GM18507 (cell line): ENCODE measurements at places on chromosomes 2 and 18.

DNA sequence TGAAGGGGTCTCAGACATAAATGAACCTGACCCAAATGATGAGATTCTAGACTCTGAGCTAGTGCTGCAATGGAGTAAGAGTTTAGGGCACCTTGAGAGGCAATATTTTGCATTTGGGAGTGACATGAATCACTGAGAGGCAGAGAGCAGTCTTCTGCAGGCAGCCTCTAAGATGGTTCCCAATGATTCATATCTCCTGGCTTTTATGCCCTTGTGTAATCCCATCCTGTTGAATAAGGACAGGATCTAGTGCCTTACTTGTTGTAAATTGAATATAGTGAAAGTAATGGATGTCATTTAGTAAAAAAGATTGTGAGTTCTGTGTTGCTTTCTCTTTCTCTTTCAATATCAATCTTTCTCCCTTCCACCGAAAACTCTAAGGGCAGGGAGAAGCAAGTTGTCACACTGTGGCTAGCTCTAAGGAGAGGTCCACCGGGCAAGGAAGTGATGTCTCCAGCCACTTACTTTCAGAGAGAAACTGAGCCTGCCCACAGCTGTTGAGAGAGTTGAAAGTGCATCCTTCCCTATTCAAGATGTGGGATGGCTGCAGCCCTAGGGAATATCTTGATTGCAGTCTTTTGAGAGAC, 144.7 kb downstream of the TRIB2 start:
- DNase-seq: no peak

DNA sequence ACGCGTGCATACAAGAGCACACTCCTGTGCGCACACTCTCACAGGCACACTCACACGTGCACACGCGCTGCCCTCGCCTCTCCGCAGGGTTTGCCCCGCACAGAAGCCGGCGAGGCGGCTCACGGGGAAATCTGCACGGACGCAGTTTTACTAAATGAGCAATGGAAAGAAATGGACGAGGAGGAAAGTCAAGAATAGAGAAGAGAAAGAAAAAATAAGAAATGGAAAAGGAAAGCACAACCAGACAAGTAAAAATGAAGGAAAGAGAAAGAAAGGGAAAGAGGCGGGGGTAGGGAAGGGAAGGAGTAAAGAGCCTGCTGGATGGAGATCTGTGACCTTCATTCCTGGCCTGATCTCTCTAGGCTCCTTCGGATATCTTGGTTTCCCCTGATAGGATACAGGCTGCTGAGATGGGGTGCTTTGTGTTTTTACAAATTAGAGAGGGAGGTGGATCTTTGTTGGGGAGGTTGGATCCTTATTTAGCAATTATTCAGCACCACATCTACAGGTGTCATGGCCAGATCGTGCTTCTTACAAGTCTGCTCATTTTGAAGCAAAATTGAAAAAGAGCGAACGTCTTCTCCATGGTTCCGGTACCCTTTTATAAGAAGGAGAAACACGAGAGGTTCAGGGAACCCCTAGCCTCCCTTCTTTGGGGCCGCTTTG, 693 bp upstream of the LRP2 start:
- DNase-seq: no peak

DNA sequence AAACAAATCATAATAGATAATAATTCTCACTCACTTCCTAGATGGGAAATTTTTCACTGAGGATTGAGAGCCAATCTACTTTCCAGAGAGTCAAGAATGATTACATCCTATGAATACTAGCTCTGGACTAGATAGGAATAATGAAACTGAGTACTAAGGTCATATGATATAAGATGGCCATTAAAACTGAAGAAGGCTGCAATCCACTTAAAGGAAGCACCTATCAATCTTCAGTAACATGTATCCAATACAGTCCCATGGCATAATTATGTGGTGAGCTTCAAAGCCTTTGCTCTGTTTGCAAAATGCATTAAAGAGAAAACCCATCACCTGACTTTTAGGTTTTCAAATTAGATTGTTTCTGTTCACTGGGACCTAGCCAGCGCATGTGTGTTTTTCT, 398.0 kb upstream of the MEIS1 start:
- no peak for DNase-seq

GRCh38 chr2:148721520-148721931, 77.0 kb downstream of the EPC2 start:
- no peak for DNase-seq

DNA sequence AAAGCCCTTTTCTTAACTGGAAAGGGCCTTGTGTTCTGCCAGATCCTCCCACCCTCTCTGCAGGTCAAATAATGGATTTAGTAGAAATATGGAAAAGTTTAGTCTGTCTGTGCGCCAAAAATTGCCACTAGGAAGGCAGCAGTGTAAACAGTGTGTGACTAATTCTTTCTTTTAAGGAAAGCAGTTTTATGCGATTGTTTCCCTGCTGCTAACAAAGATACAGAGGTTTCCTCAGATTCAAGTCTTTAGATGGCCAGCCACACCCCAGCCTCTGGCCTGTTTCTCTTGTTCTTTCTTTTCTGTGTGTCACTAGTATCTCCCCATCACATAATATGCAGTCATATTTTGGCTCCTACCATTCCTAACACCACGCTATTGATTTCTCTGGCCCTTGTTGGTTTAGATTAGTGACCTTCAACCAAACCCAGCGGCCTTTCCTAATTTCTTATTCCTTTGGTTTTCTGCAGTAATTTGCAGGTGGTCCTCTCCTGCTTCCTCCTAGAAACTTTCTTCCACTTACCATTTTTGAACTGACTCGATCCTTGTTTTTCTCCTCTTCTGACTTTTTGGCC, 157.4 kb downstream of the LTBP1 start:
- DNase-seq: no peak

DNA sequence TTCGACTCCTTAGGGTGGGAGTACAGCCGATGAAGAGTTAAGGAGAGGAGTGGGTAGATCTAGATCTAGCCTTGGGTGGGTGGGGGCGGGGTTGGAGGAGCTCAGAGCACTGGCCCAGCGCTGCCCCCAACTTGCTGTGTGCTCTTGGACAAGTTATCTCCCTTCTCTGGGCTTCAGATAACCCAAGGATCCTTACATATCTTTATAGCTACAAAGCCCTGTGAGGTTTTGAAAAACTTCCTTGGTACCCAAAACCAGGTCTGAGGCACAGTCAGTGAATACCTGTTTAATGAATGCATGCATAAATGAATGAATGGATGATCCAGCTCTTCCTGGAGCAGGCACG, 1.3 kb upstream of the ODC1 start:
- DNase-seq: no peak

DNA sequence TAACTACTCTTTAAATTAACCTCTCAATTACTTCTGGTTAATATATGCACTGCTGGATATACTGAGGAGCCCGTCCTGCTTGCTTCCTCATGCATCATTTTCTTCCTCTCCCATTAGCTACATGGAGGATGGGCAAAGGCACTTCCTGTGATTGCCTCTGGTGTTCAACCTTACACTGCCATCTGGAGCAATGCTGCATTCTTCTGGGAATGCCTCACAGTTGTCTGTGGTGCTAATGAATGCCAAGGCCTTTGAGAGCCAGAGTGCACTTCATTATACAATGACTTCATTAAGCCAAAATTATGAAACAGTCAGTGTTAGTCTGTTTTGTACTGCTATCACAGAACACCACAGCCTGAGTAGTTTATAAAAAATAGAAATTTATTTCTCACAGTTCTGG, 134.8 kb upstream of the DOCK10 start:
- no peak for DNase-seq

GRCh38 chr18:45046228-45046627, 365.5 kb downstream of the SETBP1 start:
- no peak for DNase-seq

- DNase-seq: no peak
Observed at GRCh38 chr2:111209045-111209514, 88.4 kb downstream of the BCL2L11 start.

GRCh38 chr2:71814885-71815284, 332.8 kb downstream of the CYP26B1 start:
- DNase-seq: no peak

- DNase-seq: no peak
Observed at GRCh38 chr2:172749388-172749787, 13.7 kb downstream of the RAPGEF4 start.

DNA sequence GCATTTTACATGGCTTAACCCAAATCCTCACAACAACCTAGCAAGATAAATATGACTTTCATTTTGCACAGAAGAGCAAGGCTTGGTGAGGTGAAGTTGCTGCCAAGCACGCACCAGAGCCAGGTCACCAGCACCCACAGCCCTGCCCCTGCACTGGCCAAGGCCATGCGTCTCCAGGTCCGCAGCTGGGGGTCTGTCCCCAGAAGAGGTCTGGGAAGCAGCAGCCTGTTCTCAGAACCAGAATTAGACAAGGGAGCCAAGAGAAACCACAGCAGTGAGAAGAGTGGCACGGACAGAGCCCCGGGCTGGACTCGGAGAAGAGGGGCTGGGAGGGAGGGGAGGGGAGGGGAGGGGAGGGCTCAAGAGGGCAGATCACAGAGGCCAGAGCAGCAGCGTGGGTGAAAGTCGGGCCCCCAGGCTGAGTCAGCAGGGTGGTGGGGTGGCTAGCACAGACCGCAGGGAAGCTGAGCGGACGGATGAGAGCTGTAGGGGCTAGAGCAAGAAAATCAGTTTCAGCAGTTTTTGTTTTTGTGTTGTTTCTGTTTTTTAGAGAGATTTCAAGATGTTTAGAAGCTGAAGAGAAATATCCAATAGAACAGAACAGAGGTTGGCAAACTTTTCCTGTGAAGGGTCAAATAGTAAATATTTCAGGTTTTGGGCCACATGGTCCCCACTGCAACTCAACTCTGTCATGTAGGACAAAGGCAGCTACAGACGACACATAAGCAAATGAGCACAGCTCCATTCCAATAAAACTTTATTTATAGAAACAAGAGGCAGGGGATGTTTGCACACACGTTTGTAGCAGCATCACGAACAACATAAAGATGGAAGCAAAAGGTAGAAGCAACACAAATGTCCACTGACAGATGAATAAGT, 7.4 kb upstream of the MTERF4 start:
- DNase-seq: no peak

DNA sequence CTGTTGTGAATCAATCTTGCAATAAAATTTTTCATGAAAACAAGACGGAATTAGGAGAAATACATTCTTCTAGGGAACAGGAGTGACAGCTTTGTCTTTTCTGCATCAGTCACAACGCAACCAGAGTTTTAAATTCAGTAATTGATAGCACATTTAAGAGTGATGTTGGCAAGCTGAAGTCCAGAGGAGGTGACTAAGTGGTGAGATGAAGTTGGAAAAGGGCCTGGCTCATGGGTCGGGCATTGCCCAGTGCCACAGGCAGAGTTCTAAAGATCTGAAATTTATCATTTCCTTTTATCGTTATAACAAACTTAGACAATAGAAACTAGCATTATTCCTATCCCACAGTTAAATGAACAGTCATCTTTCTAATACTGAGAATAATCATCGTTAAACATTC, 764.6 kb upstream of the ZEB2 start:
- DNase-seq: no peak

- peak; percentile 7 for DNase-seq
Observed at GRCh38 chr2:145644820-145645302, 1124.9 kb upstream of the ZEB2 start.

- no peak for DNase-seq
Observed at GRCh38 chr2:112731479-112731878, 10.7 kb downstream of the NT5DC4 start.

GRCh38 chr2:8086796-8087479, 594.9 kb upstream of the ID2 start:
- no peak for DNase-seq
